Stimulated activated CD8-positive, alpha-beta memory T cell treated with anti-CD3 and anti-CD28 coated beads, Interleukin-7, amount 100 ng/mL, for 4 hours (primary cell): ENCODE measurements at places on chromosomes 4 and X.

- no peak for DNase-seq
Observed at GRCh38 chr4:110704748-110705439, 82.0 kb upstream of the PITX2 start.

DNA sequence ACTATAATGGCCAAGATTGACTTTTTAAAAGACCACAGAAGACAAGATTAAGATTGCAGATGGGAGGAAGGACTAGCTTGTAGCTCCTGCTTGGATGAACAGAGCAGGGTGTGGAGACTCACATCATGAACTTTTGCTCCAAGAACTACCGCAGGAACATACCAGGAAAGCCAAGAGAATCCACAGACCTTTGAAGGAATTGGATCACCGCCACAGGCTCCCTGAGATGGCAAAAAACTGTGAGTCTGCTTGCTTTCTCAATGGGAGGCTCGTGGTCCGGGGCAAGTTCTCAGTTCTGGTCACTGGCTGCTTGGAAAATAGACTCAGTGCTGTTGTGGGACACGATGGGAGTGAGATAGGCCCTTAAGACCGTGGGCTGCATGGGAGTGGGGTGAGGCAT, 276.6 kb downstream of the CCSER1 start:
- no peak for DNase-seq

GRCh38 chr4:22597471-22597870, 81.6 kb upstream of the ADGRA3 start:
- DNase-seq = no peak

GRCh38 chr4:8221476-8221875, 22.4 kb downstream of the SH3TC1 start:
- DNase-seq = no peak

GRCh38 chrX:82842286-82842685, 665.8 kb upstream of the POU3F4 start:
- no peak for DNase-seq

GRCh38 chr4:56093576-56093975, 144.8 kb downstream of the CEP135 start:
- no peak for DNase-seq

GRCh38 chr4:181147416-181147951, 1095.7 kb upstream of the TENM3 start:
- no peak for DNase-seq

- no peak for DNase-seq
Observed at GRCh38 chrX:16476692-16477091, 173.3 kb upstream of the S100G start.

GRCh38 chr4:43932448-43932847, 516.2 kb downstream of the KCTD8 start:
- DNase-seq = no peak

- DNase-seq = no peak
Observed at GRCh38 chr4:52250154-52250553, 199.1 kb downstream of the SPATA18 start.

DNA sequence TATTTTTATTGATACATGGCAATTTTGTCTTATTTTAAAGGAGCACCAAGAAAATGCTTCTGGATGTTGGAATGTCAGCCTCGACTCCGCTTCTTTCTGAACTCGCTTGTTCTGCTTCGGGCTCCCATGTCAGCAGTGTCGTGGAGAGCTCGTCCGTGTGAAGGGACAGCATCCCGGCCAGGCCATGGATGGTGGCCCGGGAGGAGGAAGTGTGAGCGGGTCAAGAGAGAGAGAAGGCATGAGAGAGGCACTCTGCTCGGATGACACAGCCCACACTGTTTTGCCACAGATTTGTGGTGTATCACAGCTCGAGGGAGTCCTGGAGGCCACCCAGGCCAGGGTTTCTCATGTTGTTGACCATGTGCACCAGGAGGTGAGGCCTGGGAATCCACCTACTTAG, 107.0 kb downstream of the TRAPPC11 start:
- DNase-seq = no peak

- DNase-seq = no peak
Observed at GRCh38 chrX:1172496-1172895, 40.0 kb downstream of the CRLF2 start.

- no peak for DNase-seq
Observed at GRCh38 chr4:152218576-152218975, 317.3 kb downstream of the FBXW7 start.

GRCh38 chrX:22516893-22517292, 244.2 kb downstream of the CBLL2 start:
- no peak for DNase-seq

- DNase-seq = no peak
Observed at GRCh38 chrX:47633689-47634590, 4.2 kb upstream of the CFP start.

DNA sequence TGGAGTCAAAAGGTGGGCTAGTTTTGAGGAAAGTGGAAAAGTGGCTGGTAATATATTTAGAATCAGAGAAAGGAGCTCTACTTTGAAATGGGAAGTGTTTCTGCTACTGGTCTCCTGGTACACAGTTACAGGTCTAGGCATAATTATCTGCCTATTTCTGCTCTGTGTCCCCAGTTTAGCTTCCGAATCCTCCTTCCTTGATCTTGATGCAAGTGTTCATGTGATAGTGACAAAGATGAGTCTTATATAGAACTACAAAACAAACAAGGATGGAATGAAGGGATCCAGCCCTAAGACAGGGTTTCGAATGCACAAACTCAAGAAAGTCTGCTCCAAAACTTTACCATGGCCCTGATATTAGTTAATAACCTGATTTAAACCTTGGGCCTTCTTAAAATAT, 580.2 kb downstream of the INPP4B start:
- no peak for DNase-seq

- DNase-seq = peak; percentile 82
Observed at GRCh38 chrX:48003758-48004457, at the start of gene ZNF182. TSS of gene ZNF182 (minus strand) at chrX:48003989. CDS start at chrX:48002609, 1,380 bp downstream.

DNA sequence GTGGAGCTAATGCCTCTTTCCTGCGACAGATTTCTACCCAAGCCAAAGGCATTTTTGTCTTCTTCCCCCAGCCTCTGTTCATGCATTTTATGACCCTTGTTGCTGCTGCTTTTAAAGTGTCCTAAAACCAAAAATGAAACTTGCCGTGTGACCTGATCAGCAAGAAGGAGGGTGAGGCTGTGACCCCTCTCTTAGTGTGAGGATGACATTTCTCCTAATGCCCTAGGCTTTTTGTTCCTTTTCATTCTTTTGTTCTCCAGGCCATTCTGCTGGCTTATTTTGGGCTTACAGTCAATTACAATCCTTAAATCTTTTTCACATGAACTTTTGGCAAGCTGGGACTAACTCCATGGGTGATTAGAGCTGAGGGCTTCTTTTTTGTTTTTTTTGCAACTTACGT, 34.4 kb downstream of the PTTG2 start:
- DNase-seq = no peak

GRCh38 chr4:2044542-2045517, 14.3 kb upstream of the NAT8L start:
- no peak for DNase-seq

DNA sequence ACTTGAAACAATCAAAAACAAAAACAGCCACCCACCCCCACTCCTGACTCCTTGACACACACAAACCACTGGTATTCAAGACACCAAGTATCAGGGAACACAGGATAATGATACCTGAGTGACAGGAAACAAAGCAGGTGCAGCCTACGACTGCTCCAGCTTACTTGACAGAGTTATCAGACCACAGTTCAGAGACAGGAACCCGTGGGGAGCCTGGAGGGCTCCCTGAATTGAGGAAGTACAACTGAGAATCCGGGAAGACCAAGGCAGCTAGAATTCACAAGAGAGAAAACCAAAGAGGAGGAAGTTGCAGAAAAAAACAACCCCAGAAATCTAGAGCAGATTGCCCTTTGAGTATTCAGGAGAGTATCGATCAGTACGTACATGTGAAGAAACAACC, 20.5 kb downstream of the COMMD8 start:
- no peak for DNase-seq

DNA sequence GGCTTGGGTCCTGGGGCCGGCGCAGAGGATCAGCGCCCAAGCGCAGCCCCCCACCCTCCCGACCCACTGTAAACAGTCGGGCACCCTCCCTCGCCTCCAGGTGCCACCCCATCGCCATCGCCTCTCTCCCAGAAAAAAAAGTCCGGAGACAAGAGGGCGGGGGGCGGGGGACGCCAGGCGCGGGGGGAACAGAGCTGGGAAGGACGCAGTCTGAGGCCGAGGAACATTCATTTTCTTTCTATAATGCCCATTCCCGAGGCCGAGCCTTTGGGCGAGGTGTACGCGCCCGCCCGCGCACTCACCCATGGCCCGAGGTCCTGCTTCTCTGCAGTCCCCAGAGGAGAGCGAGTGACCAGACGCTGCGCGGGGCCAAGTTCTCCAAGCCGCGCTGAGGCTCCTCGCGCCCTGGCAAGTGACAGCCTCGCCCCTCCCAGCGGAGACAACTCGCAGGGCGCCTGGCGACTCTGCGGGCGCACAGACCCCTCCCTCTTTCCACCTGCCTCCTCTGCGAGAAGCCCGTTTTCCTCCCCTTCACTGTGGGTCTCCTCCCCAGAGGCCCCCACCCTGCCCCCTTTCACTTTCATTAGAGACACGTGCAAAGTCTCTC, 63.5 kb upstream of the WDR17 start:
- no peak for DNase-seq

DNA sequence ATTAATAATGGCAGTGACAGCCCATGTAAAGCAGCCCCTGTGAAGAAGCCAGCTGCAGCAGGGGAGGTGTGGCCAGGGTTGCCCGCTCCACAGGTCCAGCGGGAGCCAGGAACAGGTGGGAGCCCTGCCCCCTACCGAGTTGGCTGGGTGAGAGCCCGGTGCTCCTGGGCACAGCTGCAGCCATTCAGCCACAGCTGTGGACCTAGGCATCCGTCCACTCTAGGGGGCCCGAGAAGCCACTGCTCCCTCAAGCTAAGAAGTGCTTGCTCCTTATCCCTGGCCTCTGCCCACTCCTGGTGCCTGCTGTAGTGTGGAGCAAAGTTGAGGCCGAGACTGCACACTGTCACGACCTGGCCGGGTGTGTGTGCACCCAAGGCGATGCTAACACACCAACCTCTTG, 1469.0 kb downstream of the PCDH7 start:
- DNase-seq = no peak

GRCh38 chrX:154695911-154696675, 42.7 kb upstream of the CTAG2 start:
- DNase-seq = no peak

- DNase-seq = no peak
Observed at GRCh38 chrX:66200050-66200664, 36.1 kb downstream of the HEPH start.

GRCh38 chrX:115591856-115592842, 31.2 kb downstream of the PLS3 start:
- no peak for DNase-seq

DNA sequence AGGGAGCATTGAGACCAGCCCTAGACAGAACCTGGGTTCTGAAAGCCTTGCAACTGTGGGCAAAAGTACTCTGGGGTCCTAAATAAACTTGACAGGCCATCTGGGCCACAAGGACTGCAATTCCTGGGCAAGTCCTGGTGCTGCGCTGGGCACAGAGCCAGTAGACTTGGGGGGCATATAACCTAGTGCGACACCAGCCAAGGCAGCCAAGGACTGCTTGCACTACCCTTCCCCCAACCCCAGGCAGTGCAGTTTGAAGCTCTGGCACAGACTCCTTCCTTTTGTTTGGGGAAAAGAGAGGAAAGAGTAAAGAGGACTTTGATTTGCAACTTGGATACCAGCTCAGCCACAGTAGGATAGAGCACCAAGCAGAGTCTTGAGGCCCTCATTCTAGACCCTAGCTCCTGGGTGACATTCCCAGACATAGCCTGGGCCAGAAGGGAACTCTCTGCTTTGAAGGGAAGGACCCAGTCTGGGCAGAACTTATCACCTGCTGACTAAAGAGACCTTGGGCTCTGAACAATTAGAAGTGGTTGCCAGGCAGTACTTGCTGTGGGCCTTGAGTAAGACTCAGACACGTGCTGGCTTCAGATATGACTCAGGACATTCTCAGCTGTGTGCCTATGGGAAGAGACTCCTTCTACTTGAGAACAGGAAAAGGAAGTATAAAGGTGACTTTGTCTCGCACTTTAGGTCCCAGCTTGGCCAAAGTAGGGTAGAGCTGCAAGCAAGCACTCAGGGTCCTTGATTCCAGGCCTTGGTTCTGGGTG, 522.8 kb downstream of the GLUD2 start:
- no peak for DNase-seq

- DNase-seq = no peak
Observed at GRCh38 chrX:12447448-12448064, 309.3 kb downstream of the FRMPD4 start.

- no peak for DNase-seq
Observed at GRCh38 chr4:57442831-57443291, 332.7 kb upstream of the IGFBP7 start.

- no peak for DNase-seq
Observed at GRCh38 chr4:80033581-80033980, 39.4 kb downstream of the ANTXR2 start.

GRCh38 chr4:1092026-1092982, 21.1 kb downstream of the RNF212 start:
- DNase-seq = no peak

- no peak for DNase-seq
Observed at GRCh38 chrX:135433531-135434257, 11.9 kb downstream of the SMIM10L2A start.

GRCh38 chrX:124347242-124347641, 879 bp downstream of the SH2D1A start:
- peak; percentile 36 for DNase-seq

GRCh38 chr4:39068907-39069306, 6.9 kb downstream of the KLHL5 start:
- no peak for DNase-seq

DNA sequence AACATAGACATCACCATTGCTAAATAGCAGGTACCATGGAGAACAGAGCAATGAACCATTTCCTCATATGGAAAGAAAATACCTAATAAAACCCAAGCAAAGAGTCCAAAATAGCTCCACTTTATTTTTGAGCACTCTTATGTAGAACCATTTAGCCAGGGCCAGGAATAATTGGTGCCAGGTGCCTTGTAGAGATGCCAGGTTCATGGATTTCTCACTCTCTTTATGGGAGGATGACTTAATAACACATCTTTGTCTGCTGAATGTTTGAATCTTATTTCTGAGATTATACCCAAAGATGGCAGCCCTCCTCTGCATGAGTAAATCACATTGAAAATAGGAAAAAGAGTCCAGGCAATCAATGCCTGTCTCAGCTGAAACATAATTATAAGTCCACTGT, 212.3 kb upstream of the SFRP2 start:
- DNase-seq = no peak

- no peak for DNase-seq
Observed at GRCh38 chr4:74283614-74284013, 24.7 kb upstream of the EPGN start.

GRCh38 chr4:83138946-83139345, 24.4 kb upstream of the PLAC8 start:
- peak; percentile 5 for DNase-seq

GRCh38 chr4:84622959-84623358, 40.0 kb downstream of the CDS1 start:
- DNase-seq = no peak

GRCh38 chr4:147590249-147590920, 26.8 kb upstream of the TMEM184C start:
- no peak for DNase-seq

GRCh38 chr4:40055863-40056715, 561 bp upstream of the N4BP2 start:
- peak; percentile 33 for DNase-seq

GRCh38 chr4:123554801-123555232, 158.2 kb downstream of the SPRY1 start:
- no peak for DNase-seq
